ENCODE measurements at places on chromosomes 7 and 10.

GRCh38 chr10:30176776-30177533 is 117.6 kb upstream of the JCAD start:
- no peak for DNase-seq

- DNase-seq: no peak
Observed at GRCh38 chr10:44969854-44970253, 8.8 kb downstream of the DEPP1 start.

GRCh38 chr7:19561121-19561805 is 147.6 kb downstream of the POLR1F start:
- no peak for DNase-seq

DNA sequence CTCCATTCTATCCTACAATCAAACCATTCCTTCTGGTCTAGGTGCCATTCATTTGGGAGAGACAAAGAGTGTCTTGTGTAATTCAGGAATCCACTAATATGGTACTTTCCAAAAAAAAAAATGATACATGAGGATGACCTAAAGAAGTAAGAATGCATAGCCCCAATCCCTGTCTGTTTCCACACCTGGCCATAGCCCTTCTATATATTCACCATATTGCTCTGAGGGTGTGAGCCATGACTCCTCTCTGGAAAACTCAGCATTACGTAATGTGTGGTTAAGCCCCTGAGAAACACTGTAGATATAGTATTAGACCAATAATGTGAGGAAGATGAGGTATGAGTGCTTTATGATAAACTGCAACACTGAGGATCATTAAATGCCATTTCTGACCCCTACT is 592.7 kb downstream of the INHBA start:
- DNase-seq: no peak

DNA sequence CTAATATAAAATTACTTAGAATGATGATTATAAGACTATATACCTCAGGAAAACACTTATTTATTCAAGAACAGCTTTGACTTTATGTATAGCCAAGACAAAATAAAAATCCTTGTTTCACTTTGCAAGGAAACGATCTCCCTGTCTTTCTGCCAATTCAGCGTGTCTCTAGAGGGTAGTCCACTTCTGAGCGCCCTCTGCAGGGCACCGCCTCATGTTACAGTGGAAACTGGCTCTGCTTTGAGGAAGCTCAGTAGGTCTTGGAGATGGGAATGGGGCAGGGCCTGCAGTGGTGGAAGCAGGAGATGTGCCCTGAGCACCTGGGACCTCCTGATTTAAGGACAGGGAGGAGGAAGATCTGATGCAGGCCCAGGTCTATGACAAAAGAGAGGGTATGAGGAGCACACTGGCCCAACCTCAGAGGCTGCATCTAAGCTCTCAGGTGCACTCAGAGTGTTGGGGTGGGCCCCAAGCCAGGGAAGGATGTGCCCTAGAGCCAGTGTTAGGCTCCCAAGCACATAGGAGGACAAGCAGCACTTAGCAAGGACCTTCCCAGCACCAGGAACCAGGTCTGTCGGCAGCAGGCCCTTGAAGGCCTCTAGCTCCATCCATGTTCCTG is 481.0 kb downstream of the TNS3 start:
- DNase-seq: peak; percentile 2

GRCh38 chr10:113183573-113183972 is 233.5 kb downstream of the TCF7L2 start:
- no peak for DNase-seq

GRCh38 chr10:93622942-93623341 is 10.6 kb downstream of the PDE6C start:
- DNase-seq: no peak

- no peak for DNase-seq
Observed at GRCh38 chr7:20158684-20159083, 58.5 kb downstream of the MACC1 start.

DNA sequence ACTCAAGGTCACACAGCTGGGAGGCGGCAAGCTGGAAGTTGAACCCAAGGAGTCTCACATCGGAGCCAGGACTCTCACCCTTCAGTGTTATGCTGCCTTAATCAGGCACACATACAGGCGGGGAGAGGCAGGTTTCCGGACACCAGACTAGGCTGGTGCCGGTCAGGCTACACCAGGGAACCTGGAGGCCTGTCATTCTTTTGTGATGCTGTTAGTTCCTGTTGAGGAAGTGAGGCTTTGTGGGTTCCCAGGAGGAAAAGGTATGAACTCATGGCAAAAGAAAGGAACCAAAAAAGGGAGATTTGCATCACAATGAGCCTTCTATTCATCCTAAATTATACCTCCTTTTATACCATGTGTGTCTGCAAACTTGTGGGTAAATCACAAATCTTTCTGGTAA is 103.8 kb downstream of the TCF7L2 start:
- DNase-seq: no peak

GRCh38 chr10:73780301-73780700 is 1.5 kb upstream of the CHCHD1 start:
- no peak for DNase-seq
